ENCODE measurements at places on chromosomes 6 and 20.

GRCh38 chr6:153538491-153538890 is 407.4 kb upstream of the RGS17 start:
- no peak for DNase-seq

- DNase-seq: peak; percentile 94
Measured at GRCh38 chr20:23143098-23143497, 57.0 kb upstream of the CD93 start.

DNA sequence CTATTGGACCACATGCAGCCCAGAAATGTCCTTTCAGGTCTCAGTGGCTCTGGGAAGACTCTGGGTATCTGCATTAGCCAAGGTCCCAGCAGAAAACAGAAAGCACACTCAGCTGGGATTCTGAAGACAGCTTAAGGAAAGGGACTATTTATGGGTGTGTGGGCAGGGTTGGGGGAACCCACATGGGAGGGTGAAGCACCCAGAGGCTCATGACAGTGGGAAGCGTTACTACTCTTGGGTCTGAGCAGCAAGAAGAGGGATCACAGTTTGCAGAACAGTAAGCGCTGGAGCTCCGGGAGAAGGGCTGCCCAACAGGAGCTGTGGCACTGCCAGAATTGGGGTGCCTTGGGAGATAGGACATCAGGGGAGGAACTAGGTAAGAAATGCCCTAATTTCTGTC is 12.4 kb upstream of the CDC5L start:
- DNase-seq: no peak

DNA sequence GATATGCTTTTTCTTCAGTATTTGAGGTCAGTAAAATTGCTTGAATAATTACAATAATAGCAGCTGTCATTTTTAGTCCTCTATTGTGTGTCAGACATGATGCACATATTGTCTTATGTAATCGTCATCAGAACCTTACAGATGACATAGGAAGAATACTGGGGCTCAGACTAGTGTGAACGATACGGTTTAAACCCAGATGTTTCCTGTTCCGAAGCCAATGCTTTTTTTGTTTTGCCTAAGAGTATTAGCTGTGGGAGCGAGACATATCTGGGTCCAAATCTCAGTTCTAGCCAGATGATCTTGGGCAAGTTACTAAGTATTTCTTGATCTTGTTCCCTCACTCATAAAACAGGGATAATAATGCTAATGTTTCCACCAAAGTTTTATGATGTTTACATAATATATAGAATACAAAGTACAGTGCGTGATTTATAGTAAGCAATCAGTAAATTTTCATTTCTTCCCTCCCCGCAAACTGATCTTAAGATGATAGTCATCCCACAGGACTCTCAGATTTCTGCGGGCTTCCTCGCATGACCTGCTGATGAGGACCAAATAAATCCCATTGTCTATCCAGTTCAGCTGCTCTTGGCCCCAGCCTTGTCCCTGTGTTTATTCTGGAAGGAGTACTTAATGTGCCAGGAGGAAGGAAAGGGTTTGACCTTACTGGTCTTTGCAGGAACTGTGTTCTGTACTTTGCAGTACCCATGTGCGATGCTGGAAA is 98.2 kb downstream of the CAP2 start:
- DNase-seq: peak; percentile 27

- DNase-seq: no peak
Measured at GRCh38 chr6:119040636-119041035, 37.8 kb downstream of the FAM184A start.

DNA sequence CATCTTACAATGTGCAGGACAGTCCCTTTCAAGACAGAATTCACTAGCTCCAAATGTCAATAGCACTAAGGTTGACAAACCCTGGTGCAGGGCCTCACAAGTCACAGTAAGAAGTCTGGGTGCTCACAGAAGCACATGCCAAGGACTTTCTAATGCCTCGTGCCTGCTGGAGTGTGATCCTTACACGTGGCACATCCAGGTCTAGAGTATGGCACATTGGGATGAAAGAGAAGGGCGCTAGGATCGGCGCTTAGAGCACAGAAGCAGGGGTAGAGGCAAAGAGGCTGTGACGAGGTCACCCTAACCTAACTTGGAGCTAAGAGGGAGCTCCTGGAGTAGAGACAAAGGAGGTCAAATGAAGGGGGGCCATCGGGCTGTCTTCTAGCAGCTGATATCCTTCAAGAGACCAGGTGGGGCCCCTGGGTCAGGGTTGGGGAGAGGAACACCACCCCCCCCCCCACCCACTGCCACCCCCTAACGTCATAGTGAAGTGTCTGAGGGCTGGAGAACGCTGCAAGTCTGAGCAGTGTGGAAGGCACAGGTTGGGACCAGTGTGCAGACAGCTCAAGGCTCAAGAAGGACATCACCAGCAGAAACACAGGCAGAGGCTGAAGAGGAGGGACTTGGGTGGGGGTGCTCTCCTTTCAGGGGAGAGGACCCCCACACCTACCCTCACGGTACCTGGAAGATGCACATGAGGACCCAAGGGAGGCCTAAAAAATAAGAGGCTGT is 97.8 kb upstream of the MRPS10 start:
- no peak for DNase-seq

- no peak for DNase-seq
Measured at GRCh38 chr6:106125925-106126435, 39.8 kb downstream of the PRDM1 start.

DNA sequence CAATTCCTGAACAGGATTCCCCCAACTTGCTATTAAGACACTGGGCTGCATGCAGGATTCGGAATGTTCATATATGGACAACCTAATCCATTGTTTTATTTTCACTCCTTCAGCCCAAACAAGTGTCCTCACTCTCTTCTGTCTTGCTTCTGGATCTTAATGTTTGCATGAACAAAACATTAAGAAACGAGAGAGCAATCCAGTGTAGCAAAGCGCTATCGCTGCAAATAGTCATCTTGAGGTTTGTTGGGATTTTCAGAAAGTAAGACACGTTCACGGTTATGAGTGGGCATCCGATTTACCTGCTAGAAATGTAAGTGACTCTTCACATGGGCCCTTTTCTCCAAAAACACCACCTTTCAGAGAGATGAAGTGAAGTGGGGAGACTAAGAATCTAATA is 156.4 kb downstream of the MBOAT1 start:
- no peak for DNase-seq

DNA sequence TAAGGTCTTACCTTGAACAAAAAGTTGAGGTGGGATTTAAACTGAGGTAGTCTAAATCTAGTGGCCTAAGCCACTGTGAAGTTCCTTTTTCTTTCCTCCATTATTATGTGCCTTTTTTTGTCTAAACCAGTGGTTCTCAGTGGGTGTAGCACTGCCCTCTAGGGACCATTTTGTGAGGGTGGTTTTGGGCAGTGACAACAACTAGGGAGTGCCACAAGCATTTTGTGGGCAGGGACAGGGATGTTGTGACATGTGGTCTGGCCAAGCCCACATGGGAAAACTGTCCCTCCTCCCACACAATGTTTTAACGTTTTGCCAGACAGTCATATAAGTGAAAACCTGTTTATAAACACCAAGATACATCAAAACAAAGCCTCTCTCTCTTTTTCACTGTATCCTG is 899.4 kb upstream of the FLRT3 start:
- DNase-seq: peak; percentile 63

- DNase-seq: peak; percentile 10
Measured at GRCh38 chr6:141398949-141399348, 733.8 kb upstream of the GJE1 start.

DNA sequence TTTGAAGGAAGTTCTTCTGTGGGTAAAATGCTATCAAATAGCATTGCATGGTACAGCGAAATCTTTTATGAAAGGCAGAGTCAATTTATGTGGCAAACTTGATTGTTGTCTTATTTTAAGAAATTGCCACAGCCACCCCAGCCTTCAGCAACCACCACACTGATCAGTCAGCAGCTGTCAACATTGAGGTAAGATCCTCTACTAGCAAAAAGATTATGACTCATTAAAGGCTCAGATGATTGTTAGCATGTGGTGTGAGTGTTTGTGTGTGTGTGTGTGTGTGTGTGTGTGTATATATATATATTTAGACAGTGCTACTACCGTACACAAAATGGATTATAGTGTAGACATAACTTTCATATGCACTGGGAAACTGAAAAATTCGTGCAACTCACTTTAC is 27.8 kb downstream of the LRRN4 start:
- peak; percentile 19 for DNase-seq

DNA sequence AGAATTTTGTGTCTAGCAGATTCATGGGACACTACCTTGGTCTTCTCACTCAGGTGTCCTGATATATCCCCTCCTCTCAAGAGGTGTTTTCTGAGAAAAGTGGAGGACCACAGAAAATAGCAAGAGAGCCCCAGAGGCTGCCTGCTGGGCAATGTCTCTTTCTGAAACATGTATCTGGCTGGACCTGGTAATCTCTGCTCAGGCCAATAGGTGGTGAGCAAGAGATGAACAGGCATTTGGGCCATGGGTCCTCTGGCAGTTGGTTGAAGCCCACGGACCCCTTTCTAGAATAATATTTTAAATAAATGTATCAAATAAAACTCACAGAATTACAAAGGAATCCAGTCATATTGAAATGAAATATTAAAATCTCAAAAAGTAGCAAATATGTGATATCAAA is 8.8 kb upstream of the THBD start:
- DNase-seq: no peak

- peak; percentile 31 for DNase-seq
Measured at GRCh38 chr6:24960991-24961475, 25.3 kb upstream of the RIPOR2 start.

- DNase-seq: peak; percentile 22
Measured at GRCh38 chr6:134172706-134173365, 120.4 kb upstream of the SLC2A12 start.

DNA sequence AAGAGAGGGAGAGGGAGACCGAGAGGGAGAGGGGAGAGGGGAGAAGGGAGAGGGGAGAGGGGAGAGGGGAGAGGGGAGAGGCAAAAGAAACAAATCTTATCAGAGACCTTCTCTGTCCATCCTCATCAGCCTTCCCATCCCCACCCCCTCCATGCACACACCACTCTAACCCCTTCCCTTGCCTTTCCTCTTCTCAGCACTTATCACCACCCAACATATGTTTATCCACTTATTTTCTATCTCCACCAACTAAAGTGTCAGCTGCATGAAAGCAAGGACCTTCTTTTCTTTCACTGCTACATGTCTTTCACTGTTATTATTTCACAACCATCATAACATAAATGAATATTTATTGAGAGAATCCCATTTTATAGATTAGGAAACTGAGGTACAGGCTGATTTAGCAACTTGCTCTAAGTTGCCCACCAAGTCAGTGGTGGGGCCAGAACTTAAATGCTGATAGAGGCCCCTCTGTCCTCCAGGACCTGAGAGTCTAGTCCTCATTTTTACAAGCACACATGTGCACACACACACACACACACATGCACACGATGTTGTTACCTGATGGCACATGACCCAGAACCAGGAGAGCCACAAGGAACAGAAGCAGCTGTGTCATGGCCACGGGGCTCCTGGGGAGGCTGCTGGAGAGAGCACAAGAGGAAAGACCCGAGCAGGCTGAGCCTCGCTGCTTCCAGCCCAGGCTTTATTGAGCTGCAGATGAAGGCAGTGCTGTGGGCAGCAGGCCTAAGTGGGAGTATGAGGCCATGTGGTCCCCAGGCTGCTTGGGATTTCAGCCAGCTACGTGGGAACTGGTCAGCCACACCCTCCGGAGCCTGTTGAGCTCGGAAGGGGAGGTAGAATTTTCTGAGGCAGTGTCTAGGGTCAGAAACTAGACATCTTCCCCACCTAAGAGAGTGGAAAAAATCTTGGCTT is 2.3 kb downstream of the DEFB124 start:
- DNase-seq: peak; percentile 13

- DNase-seq: no peak
Measured at GRCh38 chr20:1185316-1185741, 548 bp upstream of the TMEM74B start.

Data from EH (cell line).